Lung (tissue), 17 donors: ENCODE measurements at places on chromosomes 11 and 22.

DNA sequence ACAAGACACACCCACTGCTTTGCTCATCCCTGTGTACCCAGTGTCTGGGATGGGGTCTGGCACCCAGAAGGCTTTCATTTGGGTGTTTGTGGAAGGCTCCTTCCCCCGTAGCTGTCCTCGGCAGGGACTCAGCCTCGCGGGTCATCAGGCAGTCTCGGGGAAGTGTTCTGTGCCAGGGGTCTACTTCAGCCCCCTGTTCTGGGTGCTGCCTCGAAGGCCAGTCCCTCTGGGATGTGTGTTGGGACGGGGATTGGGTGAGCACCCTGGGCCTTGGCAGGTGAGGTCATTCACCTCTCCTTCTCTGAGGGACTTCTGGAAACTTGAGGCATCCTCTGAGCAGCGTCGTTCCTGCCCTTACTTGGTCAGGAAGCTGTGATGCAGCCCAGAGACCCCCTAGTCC, 65.5 kb downstream of the RPUSD4 start:
- DNase-seq, result no peak

DNA sequence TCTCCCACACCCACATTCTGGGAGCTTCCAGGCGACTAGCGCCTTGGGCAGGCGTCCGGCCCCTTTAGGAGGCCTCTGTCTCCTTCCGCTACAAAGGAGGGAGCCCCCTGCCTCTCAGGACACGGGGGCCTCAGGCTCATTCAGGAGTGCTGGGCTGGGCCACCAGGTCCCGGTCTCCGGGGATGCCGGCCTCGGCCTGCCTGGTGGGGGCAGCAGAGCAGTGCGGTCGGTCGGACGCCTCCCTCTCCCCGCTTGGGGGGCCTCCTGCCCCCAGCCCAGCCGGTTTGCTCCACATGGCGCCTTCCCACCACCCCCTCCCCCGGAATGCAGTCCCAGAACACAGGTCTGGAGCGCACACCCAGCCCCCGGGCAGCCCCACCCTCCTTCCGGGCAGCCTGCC, 21.9 kb downstream of the MRPL23 start:
- DNase-seq, result no peak

- DNase-seq, result peak; percentile 48
Measured at GRCh38 chr11:26580929-26581328, 8.9 kb upstream of the MUC15 start.

DNA sequence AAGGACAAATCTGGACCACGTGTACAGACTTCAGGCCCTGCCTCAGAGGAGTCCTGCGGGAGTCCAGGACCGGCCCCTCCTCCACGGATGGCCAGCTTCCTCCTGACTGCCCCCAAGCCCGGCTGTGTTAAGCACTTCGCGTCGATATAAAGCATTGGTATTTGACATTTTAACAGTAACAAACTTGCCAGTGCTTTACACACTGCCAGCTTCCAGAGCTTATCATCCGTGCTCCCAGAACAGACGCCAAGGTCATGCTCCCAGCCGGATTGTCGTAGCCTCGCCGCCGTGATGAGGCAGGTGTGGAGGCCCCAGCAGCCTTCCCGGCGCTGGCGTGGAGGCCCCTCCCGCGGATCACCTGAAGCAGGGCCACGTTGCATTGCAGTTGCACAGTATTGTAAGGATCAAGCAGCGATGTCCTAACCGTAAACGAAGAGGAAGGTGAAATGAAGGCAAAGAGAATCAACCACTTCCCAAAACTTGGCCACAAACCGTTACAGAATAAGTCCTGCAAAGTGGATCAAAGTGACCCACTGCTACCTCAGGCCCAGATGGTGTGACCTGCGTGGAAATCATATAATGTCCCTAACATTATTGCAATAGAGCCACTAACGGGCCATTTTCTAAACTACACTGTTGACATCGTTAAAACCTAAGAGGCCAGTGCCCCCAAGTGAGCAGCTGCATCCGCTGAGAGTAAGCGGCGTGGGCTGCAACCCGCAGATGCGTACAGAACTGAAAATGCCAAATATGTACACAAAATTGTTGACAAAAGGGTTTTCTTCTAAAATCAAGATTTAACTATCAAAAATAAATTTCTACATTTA, 51.6 kb downstream of the CERK start:
- no peak for DNase-seq

DNA sequence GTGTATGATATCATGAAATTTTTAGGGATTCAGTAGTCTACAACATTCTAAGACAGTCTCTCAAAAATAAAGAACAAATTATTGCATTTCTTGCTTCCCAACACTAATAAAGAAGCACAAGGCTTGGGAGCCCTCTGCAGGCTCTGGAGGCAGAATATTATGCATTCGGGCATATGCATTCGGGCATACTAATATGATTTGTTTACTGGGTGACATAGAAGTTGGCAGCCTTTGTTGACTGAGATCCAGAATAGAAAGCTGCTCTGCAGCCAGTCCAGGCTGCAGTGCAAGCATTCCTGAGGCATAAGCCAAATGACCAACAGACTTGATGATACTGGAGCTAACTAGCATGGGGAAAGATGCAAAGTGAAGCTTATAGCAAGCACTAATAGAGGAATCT, 945.5 kb downstream of the OPCML start:
- peak; percentile 89 for DNase-seq

DNA sequence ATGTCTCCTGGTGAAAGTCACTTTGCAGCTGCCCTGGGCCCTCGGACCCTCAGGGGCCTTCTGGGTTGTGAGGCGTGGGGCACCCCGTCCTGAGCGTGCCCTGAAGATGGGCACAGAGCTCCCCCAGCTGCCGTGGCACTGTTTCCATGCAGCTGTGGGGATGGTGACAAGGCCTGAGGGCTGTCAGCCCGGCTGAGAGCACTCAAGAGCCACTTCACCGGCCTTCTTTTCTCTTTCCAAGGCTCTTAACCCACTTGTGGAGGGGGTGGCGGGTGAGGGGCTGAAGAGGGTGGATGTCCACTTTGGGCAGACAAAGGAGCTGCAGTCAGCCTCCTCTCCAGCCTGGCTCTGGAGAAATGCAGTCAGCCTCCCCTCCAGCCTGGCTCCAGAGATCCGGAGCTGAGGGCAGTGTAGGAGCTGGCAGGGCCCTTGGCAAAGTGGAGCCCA, 239.5 kb downstream of the ST3GAL4 start:
- peak; percentile 70 for DNase-seq

GRCh38 chr22:42922374-42923191, 65.5 kb upstream of the ARFGAP3 start:
- no peak for DNase-seq

- no peak for DNase-seq
Measured at GRCh38 chr11:17822401-17822781, 87.8 kb downstream of the KCNC1 start.

DNA sequence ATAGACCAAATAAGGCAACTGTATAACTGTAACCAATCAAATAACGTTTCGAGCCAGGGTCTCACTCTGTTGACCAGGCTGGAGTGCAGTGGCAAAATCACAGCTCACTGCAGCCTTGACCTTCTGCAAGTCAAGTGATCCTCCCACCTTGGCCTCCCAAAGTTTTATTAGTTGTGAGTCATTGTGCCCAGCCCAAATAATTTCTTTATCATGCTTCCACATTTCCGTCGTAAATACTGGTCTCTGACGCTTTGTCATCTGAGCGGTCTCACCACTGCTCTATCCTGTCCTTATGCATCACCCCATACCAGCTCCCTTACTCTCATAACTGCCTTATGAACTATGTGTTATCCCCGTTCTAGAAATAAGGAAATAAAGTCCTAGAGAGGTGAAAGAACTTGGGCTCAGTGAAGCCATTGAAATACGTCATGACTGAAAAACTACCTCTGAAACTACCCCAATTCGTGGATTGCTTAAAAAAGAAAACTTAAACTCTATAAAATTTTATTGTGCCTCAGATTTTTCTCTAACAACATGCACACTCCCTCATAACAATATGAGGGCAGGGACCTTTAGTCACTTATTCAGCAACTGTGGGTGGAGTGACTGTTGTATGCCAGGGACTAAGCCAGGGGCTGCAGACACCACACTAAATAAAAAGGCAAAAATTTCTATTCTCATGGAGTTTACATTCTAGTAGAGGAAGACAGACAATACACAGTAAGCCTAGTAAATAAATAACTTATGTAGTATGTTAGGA, 15.8 kb upstream of the RTN4RL2 start:
- DNase-seq, result no peak

DNA sequence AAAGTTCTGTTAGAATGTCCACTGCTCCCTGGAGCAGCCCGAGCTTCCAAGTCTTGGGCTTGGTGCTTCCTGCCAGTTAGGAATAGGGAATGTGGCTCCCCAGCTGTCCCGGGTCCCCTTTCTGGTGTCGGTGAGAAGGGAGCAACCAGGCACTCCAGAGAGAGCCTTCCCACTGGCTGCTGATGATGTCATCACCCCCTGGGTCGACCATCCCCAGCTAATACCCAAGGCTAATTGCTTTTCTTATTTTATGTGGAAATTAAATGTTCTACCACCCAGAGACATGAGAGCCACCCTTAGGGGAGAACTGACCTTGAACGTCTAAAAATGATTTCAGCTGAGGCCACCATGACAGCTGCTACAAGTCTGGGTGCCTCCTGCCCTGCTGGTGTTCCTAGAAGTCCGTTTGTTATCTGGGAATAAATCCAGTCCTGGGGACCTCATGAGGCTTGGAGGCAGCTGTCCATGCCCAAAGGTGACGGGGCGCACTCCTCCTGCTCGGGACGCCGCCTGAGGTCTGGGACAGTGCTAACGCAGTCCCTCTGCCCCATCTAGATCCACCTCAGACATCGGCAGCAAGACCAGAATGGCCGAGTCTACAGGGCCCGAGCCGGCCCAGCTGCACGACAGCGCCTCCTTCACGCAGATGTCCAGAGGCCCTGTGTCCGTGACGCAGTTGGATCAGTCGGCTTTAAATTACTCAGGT, 42.3 kb downstream of the C11orf91 start:
- no peak for DNase-seq

- DNase-seq, result no peak
Measured at GRCh38 chr11:70473873-70474690, 75.8 kb downstream of the CTTN start.

- no peak for DNase-seq
Measured at GRCh38 chr11:28144808-28145207, 36.6 kb downstream of the METTL15 start.

- no peak for DNase-seq
Measured at GRCh38 chr22:17905445-17905844, 118.9 kb downstream of the MICAL3 start.
